Activated CD4-positive, alpha-beta T cell treated with anti-CD3 and anti-CD28 coated beads for 4 hours (primary cell): ENCODE measurements at places on chromosomes 2 and 18.

DNA sequence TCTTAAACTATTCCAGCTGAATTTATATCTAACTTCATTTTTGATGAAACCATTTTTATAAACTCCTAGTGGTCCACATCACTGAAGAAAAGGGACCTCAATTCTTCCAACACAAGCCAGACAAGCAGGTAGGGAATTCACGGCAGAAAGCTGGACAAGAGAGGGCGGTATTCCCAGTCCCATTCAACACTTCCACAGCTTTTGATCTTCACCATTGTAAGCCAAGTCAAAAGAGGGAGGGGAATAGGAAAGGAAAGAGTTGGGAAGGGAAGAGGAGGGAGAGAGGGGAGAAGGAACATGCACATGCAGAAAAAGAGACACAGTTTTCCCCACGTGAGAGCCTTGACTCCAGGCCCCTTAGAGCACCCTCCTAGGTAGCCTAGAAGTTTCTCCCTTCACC is 77.4 kb downstream of the CCBE1 start:
- DNase-seq = no peak

DNA sequence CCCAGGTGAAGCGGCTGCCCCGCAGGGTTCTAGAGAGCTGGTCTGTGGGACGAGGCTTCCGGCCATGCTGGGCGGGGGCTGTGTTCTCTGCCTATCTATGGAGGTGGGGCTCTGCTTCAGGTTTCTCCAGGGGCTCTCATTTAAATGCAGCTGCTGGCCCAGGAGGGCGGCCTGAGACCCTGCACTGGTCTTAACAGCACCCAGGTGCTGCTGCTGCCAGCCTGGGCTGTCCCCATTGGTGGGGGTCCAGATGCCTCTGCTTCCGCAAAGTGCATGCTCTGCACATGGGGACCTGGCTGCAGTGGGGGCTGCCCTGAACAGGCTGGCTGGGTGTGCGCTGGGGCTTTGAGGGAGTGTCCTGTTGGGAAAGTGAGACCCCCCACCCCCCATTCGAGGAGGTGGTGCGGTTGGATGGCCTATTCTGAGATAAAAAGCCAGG is 29.7 kb upstream of the ALLC start:
- no peak for DNase-seq

- no peak for DNase-seq
Observed at GRCh38 chr2:54965425-54965824, 84.8 kb downstream of the RTN4 start.

GRCh38 chr2:226474131-226474530 is 325.5 kb downstream of the IRS1 start:
- DNase-seq = no peak

DNA sequence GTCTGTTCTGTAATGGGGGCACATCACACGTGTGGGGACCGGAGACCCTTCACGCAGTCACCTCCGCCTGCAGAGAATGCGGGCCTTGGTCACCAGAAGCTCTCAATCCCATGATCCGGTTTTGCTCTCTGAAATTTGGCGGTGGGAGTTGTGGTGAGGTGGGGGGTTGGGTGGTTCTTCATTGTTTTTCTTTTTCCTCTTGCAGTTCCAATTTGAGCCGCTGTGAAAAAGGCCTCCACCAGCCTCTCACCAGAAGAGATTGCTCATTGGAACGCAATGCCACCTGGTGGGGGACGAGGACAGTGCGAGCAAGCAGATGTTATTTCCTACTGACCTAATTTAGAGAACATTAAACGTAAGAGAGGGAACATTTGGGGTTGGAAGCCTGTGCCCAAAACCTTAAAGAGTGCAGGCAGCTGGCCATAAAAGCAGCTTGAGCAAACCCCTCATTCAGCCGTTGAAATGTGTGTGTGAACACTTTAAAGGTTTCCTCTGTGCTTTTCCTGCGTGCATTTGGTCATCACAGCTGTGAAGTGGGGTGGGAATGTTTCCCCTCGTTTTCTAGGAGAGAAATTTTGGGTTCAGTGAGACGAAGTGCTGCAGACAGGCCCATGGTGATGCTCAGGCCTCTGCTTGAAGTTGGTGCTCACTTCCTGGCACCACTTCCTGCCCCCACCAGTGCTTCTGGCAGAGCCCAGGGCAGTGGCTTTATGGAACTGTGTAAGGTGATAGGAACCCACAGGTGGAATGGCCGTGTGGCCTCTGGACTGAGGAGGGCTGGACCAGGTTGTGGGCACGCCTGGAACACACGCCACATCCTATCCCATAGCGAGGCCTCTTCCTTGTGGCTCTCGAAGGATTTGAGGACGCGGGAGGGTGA is 61.7 kb downstream of the ZCCHC2 start:
- DNase-seq = peak; percentile 77

DNA sequence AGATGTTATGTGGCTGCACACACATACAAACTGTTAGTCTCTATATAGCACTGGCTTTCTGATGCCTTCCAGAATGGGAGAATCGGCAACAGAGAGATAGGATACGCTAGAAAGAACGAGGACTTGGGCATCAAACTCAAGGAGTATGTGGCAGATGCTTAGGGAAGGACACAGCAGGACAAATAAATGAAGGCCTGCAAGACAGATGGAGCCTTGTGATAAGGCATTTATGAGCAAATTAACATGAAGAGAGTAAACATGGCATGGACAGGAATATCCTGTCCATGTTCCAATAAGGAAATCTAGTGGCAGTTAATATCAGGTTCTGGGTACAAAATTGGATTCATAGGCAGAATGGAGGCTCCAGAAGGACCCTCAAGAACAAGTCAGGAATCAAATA is 136.9 kb downstream of the SLC4A10 start:
- DNase-seq = no peak

GRCh38 chr2:53445383-53446070 is 322.1 kb upstream of the CHAC2 start:
- DNase-seq = no peak

GRCh38 chr2:144111437-144111836 is 408.5 kb downstream of the ZEB2 start:
- DNase-seq = no peak

DNA sequence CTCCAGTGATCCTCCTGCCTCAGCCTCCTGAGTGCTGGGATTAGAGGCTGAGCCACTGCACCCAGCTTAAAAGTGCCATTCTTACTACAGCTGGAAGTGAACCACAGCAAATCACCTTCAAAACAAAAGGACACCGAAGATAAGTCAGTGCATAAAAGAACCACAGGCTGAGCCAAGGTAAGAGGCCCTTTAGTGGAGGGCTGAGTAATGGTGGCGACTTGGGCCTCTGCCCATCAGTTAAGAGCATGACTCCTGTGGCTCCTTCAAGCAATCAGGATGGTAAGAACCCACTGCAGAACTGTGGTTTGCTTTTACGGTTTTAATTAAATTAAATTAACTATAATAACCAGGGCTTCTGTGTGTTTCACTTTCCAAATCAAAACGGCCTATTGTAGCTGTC is 75.1 kb downstream of the CTAGE1 start:
- no peak for DNase-seq

GRCh38 chr2:64624862-64625261 is 28.9 kb downstream of the SERTAD2 start:
- no peak for DNase-seq

- no peak for DNase-seq
Observed at GRCh38 chr2:238852206-238852869, 4.5 kb downstream of the TWIST2 start.

DNA sequence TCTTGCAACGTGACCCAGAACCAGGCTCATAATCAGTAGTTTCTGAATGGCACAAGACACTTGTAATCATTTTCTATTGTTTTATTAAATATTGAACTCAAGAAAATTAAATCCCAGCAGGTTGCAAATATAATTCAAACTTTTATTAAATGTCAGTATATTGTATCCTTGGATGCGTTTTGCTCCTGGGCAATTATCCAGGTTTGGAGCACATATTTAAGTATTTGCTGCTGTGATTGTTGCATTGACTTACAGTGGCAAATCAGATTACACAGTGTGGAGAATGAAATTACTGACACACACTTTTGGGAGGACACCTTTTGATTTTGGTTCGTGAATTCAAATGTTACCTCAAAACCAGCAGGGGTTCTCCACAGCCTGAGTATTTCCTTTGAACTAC is 27.1 kb upstream of the TMEM178A start:
- no peak for DNase-seq

- DNase-seq = no peak
Observed at GRCh38 chr2:12697617-12698016, 19.1 kb upstream of the TRIB2 start.

DNA sequence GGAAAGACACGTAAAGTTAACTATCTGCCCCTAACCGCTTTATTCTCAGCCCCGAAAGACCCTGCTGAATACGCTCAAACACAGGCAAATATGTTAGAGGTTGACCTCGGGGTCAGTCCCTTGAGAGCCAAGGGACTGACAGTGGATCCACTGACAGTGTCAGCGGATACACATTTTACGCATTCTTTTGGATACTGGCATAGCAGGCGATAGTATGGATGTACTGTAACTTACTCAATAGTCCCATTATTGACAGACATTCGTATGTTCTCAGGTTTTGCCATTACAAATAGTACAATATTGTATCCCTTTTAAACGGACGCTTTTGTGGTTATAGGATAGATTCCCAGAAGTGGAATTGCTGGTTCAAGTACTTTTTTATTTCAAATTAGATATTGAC is 13.4 kb downstream of the ATP6V1B1 start:
- no peak for DNase-seq

- DNase-seq = peak; percentile 16
Observed at GRCh38 chr2:120261387-120262006, 8.8 kb downstream of the RALB start.

GRCh38 chr18:4035521-4035920 is 419.6 kb downstream of the DLGAP1 start:
- no peak for DNase-seq

DNA sequence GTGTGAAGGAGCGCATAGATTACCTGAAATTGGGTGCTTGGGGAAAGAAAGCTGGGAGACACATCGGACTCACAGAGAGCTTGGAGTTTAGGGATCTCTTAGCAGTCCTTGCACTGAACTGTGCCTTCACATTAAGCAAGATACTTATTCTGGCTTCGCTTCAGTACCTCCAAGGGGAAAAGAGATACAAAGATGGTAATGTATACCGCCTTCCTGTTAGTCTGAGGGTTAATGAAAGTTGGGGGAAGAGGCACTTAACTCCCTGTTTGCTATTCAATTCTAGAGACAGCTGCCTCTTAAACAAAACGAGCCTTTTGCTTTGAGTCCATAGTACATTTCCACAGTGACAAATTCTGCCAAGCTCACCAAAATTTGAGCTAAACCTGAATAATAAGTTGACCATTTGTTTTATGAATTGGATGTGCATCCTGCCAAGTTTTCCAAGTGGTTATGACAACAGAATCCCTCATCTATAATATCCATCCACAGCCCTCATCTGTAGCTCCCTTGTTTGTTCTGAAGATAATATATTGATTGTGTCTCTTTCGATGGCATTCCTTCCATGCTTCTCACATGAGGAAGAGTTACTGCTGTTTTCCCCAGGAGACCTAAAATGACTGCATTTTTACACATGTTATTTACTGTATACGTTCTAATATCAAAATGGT is 287.1 kb upstream of the ATP5MC3 start:
- no peak for DNase-seq

DNA sequence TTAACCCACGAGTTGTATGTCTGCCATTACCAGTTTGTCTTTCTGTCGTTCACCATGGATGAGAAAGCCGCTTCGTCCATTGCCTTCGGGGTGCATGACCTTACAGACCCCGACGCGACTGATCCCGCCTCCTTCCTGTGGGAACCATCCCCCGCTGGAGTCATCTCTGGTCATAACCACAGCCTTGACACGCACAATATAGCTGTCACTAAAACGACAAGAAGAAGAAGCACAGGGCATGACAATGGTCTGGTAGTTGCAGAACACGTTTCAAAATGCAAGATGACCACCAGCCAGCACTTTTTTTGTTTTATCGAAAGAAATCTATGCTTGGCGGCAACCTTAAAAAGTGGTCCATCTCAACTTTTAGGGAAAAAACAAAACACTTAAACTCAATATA is 87.7 kb downstream of the SPRED2 start:
- no peak for DNase-seq

DNA sequence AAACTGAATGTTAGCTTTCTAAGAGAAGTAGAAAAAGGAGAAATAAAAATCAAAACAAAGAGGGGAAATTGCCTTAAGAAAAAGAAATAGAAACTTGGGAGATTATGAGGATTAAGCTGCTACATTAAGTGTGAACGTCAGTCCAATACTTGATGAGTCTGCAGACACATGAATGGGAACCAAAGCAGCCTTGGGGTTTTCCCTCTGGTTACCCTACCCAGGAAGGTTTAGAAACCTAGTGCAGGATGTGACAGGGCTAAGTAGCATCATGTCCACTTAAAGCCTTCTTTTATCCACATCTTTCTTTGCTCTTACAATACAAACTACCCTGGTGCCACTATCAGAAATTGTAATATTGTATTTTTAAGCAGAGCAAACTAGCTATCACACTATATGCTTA is 22.3 kb downstream of the SLC35F5 start:
- no peak for DNase-seq

- DNase-seq = peak; percentile 20
Observed at GRCh38 chr2:218218268-218219185, 1.5 kb downstream of the ARPC2 start.

DNA sequence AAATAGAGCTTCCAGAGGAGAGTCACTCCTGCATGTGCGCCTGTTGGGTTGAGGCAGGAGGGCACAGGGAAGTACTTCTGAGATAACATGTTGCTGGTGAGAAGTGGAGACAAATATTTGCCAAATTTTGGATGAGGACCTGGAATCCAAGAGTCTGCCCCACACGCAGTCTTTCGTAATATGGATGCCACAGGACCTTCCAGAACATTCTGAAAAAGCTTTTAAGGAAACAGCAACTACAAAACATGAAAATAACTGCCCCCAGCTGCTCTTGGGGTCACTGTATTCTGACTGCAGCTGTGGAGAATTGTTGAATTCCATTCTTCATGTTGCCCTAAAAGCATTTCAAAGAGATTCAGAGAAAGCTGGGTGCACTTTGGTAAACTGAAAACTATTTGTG is 227.5 kb downstream of the C1D start:
- no peak for DNase-seq

- no peak for DNase-seq
Observed at GRCh38 chr2:163474319-163474744, 261.5 kb downstream of the FIGN start.

DNA sequence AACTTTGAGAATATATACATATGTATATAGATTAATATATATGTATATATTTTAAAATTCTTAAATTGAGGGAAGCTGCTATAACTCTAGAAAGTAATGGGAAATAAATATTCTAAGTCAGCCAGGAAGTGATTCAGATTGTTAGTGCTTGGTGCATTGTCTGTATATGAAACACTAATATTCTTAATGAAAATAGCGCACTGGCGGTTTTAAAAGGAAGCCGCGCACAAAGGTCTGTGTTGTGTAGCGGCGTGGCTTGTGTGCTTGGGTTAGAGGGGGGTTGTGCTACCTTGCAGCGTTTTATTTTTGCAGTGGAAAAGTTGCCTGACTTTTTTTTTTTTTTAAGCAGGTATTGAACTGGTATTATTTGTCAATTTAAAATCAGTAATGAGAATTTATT is 11.3 kb downstream of the TSHZ1 start:
- no peak for DNase-seq

- DNase-seq = no peak
Observed at GRCh38 chr18:77478646-77479442, 229.2 kb downstream of the GALR1 start.

- no peak for DNase-seq
Observed at GRCh38 chr18:13035249-13035914, 44.2 kb downstream of the CEP192 start.
